ENCODE measurements at places on chromosomes 11 and 22.

- no peak for DNase-seq
Observed at GRCh38 chr22:24751518-24751917, 23.0 kb downstream of the PIWIL3 start.

DNA sequence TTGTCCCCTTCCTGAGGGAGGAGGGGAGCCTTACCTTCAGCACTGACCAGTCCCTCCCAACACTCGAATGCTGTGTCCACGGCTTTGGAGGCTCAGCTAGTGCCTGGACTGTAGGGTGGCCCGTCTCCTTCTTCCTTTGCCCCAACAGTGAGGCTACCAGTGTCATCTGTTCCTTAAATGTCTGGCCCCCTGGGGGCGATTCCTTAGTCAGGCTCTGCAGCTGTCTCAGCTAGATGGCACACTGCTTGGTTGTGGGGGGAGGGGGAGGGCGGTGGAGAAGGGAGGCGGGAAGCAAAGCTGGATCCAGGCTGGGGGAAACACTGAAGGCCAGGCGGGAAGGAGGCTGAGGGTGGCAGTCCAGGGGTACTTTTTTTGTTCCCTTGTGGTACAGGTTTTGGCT is at the start of gene IGSF22:
Gene IGSF22 (minus strand): TSS at position 149 of the 400 bp plus-strand sequence. CDS start 1,952 bp downstream, outside the sequence.
- no peak for DNase-seq

- no peak for DNase-seq
Observed at GRCh38 chr11:121270001-121270678, 22.4 kb upstream of the SC5D start.

GRCh38 chr11:9853929-9854552 is 190.2 kb downstream of the SWAP70 start:
- DNase-seq = no peak

- DNase-seq = no peak
Observed at GRCh38 chr22:41842996-41843970, 10.4 kb downstream of the SREBF2 start.

DNA sequence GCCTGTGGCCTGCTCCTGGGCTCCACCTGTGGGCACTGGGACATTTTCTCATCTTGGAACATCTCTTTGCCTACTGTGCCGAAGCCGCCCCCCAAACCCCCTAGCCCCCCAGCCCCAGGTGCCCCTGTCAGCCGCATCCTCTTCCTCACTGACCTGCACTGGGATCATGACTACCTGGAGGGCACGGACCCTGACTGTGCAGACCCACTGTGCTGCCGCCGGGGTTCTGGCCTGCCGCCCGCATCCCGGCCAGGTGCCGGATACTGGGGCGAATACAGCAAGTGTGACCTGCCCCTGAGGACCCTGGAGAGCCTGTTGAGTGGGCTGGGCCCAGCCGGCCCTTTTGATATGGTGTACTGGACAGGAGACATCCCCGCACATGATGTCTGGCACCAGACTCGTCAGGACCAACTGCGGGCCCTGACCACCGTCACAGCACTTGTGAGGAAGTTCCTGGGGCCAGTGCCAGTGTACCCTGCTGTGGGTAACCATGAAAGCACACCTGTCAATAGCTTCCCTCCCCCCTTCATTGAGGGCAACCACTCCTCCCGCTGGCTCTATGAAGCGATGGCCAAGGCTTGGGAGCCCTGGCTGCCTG is 1.4 kb downstream of the SMPD1 start:
- DNase-seq = no peak

- no peak for DNase-seq
Observed at GRCh38 chr11:28153586-28153985, 45.4 kb downstream of the METTL15 start.

GRCh38 chr11:69664901-69665300 is 10.3 kb downstream of the LTO1 start:
- DNase-seq = no peak

DNA sequence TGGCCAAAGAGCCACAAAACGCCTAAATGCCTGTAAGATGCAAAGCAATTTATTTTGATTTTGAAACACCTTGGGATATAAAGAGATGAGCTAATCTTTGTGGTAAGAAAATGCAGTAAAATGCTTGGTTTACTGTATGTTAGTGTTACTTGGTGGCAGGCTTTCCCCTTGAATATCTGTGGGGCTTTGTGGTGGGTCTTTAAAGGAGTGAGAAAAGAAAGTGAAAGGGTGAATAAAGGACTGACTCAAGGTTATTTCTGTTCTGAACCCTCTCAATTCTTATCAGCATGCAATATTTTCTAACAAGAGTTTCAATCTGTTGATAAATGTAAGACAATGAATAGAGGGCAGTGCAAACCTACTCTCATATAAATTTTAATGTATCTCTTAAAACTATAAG is 1555.9 kb upstream of the RAG2 start:
- DNase-seq = no peak

DNA sequence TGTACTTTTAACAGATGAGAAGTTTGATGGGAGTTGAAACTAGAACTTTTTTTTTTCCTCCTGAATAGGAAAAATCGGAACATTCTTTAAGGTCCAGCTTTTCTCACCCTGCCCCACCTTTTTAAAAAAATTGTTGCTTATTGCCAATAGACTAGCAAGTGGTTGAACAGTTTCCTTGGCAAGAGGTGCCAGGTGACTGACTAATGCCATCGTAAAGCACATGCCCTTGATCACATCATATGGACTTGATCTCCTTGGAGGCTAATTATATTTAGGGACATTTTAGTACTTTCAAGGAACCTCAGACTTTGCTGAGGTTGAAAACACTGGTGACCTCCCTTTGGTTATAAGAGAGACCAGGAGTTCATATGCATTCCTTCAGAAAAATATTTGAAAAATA is 57.6 kb downstream of the MTMR3 start:
- no peak for DNase-seq

DNA sequence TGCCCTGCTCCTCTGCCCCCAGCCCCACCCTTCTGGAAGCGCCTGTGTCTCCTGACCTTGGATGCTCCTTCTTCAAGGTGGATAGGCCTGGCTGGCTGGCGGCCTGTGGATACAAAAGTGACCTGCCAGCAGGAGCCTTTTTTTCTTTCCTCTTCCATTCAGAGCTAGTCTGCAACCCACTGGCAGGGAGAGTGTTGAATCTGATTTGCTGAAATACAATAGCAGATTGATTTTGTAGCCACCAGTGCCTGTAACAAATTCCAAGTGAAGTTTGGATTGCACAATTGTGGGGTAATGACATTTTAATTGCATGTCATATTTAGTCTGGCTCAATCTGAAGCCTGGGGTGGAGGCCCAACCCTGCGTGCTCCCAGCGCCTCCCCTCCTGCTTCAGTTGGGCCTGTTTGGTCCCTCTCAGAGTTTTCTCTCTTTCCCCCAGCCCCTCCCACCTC is 97.2 kb downstream of the GRIK4 start:
- DNase-seq = no peak

DNA sequence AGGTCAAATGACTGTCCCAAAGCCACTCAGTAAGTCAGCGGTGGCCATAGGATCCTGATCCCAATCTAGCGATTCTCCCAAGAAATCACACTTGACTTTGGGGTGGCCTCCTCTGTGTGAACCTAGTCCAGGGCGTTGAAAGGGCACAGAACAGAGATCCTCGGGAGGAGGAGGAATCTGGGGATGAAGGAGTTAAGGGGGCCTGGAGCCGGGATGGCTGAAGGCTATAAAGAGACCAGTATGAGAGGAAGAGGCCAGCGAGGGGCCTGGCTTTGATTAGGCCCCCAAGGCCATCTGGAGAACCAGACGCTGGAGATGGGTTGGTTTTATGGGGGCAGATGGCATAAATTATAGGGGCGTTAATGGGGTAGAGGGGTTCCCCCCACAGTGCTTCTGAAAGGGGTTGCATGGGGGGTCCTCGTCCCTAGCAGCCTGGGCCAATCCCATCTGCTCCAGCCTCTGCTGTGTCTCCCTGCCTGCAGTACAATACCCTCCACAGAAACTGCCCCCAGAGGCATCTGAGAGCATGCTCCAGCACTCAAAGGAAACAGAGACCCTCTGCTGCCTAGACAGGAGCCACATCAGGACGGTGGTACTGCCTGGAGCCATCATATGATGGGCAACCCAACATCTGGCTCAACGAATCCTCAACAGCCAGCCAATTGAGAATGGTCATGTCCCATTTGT is 35.2 kb upstream of the TRIM29 start:
- DNase-seq = no peak

DNA sequence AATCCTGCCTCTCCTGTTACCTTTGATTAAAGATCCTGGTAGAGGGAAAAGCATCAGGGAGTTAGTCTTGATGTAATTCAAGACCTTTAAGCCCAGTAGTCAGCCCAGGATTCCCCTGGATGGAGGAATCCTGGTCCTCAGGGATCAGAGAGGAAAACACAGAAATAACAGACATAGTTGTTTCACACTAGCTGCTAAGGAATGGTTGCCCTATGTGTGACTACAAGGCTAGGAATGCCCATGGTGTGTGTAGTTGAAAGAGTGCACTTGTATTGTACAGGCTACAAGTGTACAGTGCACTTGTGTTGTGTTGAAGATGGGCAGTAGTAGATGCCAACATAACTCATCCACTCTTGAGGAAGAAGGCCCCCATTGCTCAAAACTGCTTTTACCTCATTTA is 226.8 kb downstream of the AASDHPPT start:
- DNase-seq = no peak

- no peak for DNase-seq
Observed at GRCh38 chr11:2983908-2984307, 8.2 kb downstream of the NAP1L4 start.

GRCh38 chr11:70111269-70112016 is 33.3 kb downstream of the ANO1 start:
- no peak for DNase-seq

DNA sequence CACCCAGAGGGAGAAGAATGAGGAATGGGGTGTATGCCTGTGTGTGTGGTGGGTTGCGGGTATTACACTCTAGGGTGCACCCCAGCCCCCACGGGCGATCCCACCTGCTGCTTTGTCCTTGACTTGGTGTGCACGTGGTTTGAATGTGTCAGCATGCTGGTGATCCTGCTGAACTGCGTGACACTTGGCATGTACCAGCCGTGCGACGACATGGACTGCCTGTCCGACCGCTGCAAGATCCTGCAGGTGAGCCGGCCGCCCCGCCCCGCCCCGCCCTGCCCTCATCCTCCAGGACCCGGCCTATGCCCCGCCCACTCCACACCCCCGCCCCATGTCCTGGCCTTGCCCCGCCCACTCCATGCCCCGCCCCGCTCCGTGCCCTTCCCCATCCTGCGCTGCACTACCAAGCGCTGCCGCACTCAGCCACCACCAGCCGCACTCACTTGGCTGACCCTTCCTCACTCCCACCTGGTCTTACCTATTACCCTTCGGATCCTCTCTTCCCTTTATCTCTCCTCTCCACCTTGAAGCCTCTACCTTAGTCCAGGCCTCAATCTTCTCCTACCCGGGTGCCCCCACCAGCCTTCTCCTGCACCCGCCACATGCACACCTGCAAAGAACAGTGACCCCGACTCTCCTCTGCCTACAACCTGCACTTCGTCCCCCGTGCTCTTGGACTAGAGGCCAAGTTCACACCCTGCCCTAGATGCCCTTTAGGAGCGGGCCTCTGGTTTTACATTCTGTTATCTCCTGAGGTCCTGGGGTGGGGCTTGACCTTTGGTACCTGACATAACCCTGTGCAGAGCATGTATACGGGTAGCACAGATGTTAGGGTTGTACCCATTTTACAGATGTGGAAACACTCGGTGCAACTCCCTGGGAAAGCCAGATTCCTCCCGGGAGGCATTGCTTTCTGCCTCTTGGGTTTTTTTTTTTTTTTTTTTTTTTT is 27.7 kb downstream of the CACNA1I start:
- peak; percentile 73 for DNase-seq

DNA sequence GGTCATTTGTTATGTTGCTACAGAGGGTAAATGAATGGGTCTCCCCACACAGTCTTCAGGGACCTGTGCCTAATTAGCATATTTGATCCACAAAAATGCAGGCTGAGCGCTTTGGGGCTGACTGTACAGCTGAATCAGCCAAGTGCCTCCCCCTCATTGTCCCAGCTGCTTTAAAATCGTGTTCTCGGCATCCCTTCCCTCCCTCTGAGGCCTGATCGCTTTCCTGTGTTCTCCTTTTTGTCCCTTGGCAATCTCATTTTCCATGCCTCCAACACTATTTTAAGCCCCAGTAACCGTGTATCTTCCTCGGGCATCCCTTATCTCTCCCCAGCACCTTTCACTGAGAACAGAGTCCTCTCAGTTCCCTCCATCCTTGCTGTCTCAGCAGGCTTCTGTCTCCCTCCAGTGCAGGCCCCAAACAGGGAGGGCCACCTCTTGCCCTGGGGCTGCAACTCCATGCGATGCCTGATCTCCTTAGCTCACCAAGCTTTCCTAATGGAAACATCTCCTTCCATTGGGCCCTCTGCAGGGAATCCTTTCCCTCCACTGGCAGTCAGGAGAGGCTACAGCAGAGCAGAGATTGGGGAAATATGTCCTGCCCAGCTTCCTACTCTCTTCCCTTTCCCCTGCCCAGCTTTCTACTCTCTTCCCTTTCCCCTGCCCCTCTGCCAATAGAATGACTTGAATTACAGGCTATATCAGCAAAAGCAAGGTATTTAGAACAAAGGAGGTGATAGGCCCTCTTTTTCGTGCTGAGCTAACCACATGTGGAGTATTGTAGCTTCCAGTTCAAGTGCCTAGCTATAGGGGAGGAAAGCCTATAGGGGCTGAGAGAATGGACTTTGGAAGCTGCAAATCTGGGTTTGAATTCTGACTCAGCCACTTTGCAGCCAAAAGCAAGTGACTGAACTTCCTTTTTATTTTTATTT is 13.8 kb downstream of the UQCR10 start:
- no peak for DNase-seq

DNA sequence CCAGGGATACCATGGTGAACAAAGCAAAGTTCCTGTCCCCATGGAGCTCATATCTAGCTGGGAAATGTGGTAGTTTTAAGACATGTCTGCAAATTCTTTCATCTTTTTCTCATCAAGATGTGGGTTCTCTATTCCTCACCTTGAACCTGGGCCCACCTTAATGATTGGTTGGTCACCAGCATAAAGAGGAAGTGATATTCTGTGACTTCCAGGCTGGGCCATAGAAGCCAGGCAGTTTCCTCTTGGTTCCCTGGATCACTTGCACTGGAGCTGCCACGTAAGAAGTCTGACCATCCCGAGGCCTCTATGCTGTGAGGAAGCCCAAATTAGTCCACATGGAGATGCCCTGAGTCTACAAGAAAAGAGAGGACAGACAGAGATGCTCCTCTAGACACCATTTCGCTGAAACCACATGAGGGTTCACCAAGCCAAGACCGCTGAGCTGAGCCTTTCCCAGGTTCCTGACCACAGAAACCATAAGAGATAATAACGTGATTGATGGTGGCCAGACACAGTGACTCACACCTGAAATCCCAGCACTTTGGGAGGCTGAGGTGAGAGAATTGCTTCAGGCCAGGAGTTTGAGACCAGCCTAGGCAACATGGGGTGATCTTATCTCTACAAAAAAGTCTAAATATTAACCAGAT is 119.5 kb upstream of the ISX start:
- no peak for DNase-seq

GRCh38 chr11:64917663-64917995 is 620 bp upstream of the ATG2A start:
- no peak for DNase-seq

Data from stimulated activated CD4-positive, alpha-beta T cell treated with anti-CD3 and anti-CD28 coated beads, Interleukin-1b, Interleukin-23, amount 100 ng/mL, for 24 hours (primary cell).